ENCODE measurements at places on chromosomes 12 and 14. TPM values are rescaled to one million over a fixed set of nuclear protein-coding genes. Genes with fewer than 3 reads are reported as not detected.

DNA sequence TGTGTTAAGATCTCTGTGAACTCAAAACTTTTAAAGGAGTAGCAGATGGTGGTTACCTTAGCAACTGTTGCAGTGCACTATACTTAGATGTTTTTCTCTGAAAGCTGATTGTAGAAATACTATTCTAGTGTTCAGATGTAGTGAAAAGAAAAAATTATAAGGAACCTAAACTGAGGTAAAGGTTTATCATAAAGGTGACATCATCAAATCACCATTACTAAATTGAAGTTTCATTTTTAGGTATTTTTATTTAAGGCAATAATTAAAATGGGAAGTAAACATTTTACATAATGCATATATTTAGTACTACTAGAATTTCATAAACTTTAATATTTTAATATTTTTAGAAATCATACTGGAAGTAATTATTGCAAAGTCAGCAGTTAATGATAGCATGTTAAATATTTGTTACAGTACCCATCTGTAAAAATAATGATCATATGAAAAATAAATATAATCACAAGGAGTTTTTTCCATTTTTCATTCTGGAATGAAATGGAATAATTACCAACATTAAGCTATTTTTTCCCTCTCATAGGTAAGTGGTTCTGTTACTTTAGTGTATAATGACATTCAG, 141.1 kb upstream of the NAV3 start:
- DNase-seq: no peak

Gene RFX4
- not detected for total RNA-seq

DNA sequence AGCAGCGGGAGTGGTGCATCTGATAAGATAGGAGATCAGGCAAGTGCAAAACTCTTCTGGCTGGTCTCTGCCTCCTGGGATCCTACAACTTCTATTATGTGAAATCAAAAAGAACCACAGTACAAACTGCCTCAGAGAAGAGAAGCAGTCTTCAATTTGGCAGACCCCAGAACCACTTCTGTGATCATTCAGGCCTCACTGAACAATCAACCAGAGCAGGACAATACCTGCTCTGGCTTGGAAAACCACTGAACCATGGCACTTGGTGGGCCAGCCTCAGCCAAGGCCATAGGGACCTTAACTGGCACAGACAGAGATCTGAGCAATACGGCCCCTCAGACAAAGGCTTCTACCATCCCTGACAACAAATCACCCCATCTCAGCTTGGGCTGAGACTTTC, 103.0 kb downstream of the NDUFA12 start:
- no peak for DNase-seq

DNA sequence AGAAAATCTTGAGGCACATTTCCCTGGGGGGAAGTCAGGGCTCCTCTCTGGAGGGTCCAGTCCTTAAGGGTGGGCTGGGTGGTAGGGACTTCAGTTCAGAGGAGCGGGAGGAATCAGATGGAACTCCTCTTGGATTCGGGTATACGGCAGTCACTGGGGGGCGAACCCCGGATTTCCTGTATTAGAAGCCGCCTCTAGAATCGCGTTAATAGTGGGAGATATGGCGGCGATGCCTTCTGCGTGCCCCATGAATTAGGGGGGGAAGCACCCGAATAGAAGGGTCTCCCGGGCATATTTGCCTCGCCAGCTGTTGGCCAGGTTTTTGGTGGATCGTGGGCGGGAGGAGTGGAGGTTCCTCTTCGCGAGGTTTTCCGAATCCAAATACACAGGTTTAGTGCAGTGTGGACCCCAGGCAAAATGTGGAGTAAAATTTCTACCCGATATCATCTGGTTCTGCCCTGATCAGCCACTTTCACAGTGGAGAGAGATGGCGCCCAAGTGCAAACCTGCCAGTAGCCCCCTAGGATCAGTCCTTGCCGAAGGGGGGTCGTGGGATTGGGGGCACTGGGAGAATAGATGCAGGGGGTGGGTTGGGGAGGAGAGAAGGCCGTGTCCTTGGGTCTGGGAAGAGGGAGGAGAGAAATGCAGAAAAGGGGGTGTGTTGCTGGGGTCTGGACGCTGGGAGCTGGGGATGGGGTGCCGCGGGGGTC, 628 bp downstream of the MEG3 start:
- DNase-seq: no peak

GRCh38 chr12:123950476-123951349, 21.9 kb downstream of the CCDC92 start:
- DNase-seq: no peak

DNA sequence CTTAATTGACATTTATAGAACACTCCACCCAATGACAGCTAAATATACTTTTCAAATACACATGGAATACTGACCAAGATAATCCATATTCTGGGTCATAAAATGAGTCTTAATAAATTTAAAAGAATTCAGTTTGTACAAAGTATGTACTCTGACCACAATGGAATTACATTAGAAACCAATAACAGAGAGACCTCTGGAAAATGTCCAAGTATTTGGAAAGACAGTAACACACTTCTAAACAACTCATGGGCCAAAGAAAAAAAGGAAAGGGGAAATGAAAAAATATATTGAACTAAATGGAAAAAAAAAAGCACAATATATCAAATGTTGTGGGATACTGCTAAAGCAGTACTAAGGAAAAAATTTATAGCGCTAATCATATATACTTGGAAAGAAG, 52.0 kb downstream of the CRACR2A start:
- no peak for DNase-seq

Gene R3HDM2
- 34.5 TPM for total RNA-seq

Gene NPAS3
- total RNA-seq: 1.6 TPM

Gene KRT85
- not detected for total RNA-seq

DNA sequence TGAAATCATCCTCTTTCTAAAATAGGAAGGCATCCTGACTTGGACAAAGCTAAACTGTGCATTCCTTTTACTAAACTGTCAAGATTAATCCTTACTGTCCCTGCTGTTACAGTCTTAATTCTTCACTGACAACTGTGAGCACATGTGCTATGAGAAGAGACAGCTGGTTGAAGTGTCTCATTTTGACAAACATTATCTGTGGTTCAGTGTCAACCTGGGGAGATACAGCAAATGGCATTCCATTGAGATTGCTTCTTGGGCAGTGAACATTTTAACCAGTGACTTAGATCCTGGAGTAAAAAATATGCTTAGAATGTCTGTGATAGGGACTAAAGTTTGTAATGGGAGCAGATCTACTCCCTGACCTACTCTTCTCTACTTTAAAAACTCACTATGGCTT, 552.6 kb upstream of the ATP2B1 start:
- DNase-seq: no peak

Gene FAM186B
- total RNA-seq: 0.64 TPM

- peak; percentile 24 for DNase-seq
These were observed 647 bp downstream of the LGMN start for GRCh38 chr14:92747701-92748258.

DNA sequence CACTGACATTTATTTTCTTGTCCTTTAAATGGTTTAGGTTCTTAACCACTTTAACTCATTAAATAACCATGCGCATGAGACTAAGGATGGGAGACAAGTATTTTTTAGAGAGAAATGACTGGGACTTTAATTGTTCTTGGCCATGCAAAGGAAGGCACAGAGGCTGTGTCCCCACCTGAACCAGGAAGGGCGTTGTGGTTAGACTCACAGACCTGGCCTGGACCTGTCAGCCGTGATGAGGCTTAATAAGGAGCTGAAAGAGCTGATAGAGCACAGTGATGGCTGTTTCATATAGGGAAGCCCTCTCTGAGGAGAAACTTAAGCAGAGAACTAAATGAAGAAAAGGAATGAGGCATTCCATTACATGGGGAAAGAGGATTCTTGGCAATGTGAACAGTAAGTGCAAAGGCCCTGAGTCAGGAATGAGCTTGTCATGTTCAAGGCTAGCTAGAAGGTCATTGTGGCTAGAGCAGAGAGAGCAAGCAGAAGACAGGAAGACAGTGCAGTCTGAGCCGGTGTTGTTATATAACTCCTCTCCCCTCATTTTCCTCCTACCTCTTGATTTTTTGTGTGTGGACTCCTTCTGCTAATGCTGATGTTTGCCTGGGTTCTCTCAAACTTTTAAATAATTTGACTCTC, 74.4 kb upstream of the ANO4 start:
- no peak for DNase-seq

- peak; percentile 39 for DNase-seq
These were observed 1.3 kb downstream of the GPRC5A start for GRCh38 chr12:12892681-12893141.

Gene FBXO21
- total RNA-seq: 31.6 TPM

DNA sequence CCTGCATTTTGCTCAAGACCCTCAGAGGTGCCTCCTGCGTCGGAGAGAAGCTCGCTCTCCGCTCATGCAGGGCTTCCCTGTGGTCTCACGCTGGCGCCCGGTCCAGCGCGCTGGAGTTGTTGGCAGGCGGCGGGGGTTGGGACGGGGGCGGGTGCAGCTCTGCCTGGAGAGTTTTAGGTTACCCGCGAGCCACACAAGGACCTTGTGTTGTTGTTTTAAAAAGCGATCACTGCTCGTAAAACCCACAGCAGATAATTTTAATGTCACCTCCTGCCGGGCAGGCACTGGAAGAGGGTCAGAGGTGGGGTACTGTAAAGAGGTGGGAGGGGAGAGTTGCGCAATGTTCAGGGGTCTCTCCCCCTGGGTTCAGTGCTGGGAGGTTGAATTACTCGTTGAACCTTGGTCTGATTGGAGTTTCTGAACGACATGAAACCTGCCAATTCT, 850 bp downstream of the SMOC1 start:
- no peak for DNase-seq

- DNase-seq: no peak
These were observed 52.2 kb downstream of the CPM start for GRCh38 chr12:68880660-68881325.

Gene DIO3
- 1.2 TPM for total RNA-seq

GRCh38 chr14:31207287-31207754, 272 bp downstream of the HECTD1 start:
- DNase-seq: no peak

GRCh38 chr14:101738703-101739320, 22.7 kb upstream of the PPP2R5C start:
- no peak for DNase-seq

GRCh38 chr12:19088606-19089005, 40.9 kb upstream of the PLEKHA5 start:
- DNase-seq: no peak

Gene RDH12
- total RNA-seq: not detected

DNA sequence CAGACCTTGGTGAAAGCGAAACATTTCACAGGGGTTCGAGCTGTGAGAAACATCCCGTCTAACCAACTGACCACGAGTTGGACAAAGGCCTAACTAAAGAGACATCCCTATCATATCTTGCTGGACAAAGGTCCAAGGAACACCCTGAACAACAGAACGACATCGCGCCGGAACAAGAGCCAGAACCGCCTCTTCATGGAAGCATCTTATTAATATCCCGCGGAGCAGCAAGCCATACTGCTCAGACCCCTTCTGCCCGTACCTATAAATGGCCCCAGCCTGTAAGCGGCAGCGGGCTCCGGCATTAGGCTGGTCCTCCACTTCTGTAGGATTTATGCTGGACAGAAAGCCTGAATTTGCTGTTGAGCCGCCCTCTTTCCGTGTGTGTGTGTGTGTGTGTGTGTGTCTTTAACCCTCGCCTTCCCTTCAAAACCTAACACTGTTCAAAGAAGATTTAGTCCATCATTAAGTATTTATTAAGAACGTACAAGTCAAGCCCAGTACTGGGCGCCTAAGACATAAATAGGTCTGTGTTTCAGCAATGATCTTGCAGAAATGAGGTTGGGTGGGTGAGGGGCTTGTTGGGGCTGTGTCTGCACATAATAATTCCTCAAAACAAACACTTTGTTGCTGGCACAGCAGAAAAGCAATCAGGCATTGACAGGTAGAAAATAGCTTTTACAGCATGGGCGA, 1.9 kb downstream of the SLC6A15 start:
- no peak for DNase-seq

Gene TEAD4
- 29.7 TPM for total RNA-seq

GRCh38 chr12:12180575-12180974, 86.3 kb downstream of the LRP6 start:
- no peak for DNase-seq

- DNase-seq: peak; percentile 12
These were observed 56.6 kb downstream of the SUDS3 start for GRCh38 chr12:118432812-118433545.

Gene PMEL
- 4.9 TPM for total RNA-seq

DNA sequence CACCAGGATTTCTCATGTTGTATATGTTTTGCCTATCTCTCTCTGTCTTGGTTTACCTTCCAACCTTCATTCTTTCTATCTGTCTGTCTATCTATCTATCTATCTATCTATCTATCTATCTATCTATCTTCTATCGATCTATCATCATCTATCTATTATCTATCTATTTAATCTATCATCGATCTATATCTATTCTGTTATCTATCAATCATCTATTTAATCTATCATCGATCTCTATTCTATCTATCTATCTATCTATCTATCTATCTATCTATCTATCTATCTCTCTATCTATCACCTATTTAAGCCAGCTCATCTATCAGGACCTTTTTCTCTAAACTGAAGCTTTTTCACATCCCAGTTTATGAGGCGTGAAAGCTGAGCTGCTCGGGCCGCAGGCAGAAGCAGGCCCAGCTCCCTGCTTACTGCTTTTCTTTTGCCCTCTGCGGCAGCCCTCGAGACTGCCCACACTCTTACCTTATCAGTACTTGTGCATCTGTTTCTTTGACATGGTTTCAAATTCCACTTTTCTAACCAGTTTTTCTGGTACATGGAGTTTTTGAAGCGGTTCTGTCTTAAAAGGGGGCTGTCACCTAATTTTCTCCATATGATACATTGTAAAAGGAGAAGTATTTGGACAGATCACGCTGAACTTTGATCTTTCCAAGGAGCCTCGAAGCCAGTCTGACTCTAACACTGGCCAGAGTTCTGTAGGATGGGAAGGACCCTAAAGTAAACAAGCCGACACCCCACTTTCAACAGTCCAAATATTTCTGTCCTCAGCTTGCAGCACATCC, 44.4 kb upstream of the GSG1 start:
- DNase-seq: no peak

Gene OVCH1
- not detected for total RNA-seq

Measured in transverse colon (tissue), 4 donors.